Fibroblast of lung (primary cell): ENCODE measurements at places on chromosomes 5 and 9.

DNA sequence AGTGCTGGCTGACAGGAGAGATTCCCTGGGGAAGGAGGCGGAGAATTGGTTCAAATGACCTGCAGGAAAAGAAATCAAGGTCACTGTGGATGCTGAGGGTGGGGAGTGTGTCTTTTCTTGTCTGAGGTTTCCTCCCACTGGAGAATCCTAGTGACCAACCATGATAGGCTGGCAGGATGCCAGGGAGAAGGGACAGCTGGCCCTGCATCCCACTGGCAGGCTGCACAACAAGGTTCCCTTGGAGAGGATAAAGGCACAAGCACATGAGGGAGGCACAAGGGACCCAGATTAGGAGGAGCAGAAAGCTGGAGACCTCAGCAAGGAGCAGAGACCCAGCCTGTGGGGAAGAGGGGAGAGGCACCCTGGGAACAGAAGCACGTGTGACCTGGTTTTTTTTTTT is 11.4 kb upstream of the ZDHHC12 start:
- no peak for DNase-seq
- no peaks in the 10 kb centered on the region for H3K4me1 ChIP-seq
- peaks cover 7% of the 10 kb centered on the region for H3K36me3 ChIP-seq
- no peak overlapping the region for H3K27ac ChIP-seq

- H3K4me3 ChIP-seq: no peak overlapping the region
- no peaks in the 10 kb centered on the region for H3K36me3 ChIP-seq
- H3K27me3 ChIP-seq: no peaks in the 10 kb centered on the region
- no peak overlapping the region for H3K27ac ChIP-seq
- H3K4me1 ChIP-seq: peaks cover 10% of the 10 kb centered on the region
Observed at GRCh38 chr5:172694541-172694940, 53.5 kb downstream of the NEURL1B start.

DNA sequence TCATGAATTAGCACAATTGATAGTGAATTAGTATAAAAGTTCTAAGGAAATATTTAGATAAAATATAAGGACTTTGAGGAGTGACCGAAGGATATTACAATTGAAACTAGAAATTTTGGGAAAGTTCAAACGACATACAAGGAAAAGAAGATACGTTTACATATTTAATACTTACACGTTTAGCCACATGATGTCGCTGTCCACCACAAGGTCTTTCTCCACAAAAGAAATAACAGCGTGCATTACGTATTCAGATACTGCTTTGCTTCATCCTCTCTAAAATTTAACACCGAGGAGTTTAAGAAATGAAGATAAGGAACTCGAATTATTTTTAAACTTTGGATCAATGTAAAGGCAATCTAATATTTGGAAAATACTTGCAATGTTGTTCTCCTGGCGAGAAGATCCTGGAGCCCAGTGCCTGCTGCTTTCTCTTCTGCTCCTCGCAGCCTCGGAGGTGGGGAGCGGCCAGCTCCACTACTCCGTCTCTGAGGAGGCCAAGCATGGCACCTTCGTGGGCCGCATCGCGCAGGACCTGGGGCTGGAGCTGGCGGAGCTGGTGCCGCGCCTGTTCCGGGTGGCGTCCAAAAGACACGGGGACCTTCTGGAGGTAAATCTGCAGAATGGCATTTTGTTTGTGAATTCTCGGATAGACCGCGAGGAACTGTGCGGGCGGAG is at the start of gene PCDHA3:
Gene PCDHA3, plus strand, starts transcription at position 242 of the 678 bp plus-strand sequence.
- H3K4me3 ChIP-seq: no peak within 1 kb of the TSS
- H3K4me1 ChIP-seq: no peaks in the 10 kb centered on the region

DNA sequence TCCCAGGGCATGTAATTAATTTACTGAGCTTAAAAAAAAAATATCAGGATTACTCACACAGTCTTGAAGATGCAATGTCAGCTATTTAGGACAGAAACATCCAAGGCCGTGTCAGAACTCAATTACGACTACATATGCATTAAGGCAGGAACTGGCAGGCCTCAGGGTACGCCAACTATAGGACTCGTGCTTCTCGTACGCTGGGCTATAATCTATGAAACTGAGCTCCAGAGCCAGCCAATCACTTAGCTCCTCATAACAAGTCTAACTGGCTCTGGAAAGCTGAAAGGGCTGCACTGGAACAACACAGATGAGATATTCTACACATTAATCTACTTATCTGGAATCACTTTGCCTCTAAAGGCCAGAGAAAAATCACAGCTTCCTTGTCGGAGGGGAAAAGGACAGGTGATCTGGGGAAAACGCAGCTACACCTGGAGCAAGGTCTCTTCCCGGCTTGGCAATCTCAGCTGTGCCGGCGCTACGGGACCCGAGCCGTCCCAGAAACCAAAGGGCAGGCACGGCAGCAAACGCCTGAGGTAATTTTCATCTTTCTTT is 212.0 kb downstream of the DEPDC1B start:
- no peak overlapping the region for H3K4me3 ChIP-seq
- H3K27me3 ChIP-seq: no peaks in the 10 kb centered on the region
- H3K27ac ChIP-seq: no peak overlapping the region
- DNase-seq: no peak
